ENCODE measurements at places on chromosomes 2 and 18. TPM values are rescaled to one million over a fixed set of nuclear protein-coding genes. Genes with fewer than 3 reads are reported as not detected.

Gene PGAP1
- 22.2 TPM for total RNA-seq

- no peak for DNase-seq
- H3K27me3 ChIP-seq: no peaks in the 10 kb centered on the region
- peaks cover 40% of the 10 kb centered on the region for H3K4me1 ChIP-seq
- H3K36me3 ChIP-seq: no peaks in the 10 kb centered on the region
- no peak overlapping the region for H3K4me3 ChIP-seq
Measured at GRCh38 chr18:46055838-46056230, 16.2 kb downstream of the PSTPIP2 start.

DNA sequence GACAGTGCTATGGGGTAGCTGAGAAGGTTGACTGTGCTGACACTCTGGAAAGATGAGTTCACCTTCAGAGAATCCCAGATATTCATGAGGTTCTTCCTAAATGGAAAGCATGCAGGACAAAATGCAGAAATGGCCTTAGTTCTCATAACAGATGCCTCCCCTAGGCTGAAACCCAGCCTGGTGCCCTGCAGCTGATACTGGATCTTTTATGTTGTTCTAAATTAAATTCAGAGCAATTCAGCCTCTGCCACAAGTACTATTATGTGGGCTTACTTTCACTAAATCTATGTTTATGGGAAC lies 172.0 kb upstream of the SERPINE2 start:
- H3K27me3 ChIP-seq: peaks cover 5% of the 10 kb centered on the region
- no peak overlapping the region for H3K4me3 ChIP-seq
- no peaks in the 10 kb centered on the region for H3K36me3 ChIP-seq
- no peak overlapping the region for H3K27ac ChIP-seq

Gene COLEC12
- total RNA-seq: not detected

GRCh38 chr2:26564121-26564644 lies 77.0 kb downstream of the CIB4 start:
- H3K4me1 ChIP-seq: peaks cover 5% of the 10 kb centered on the region
- H3K27ac ChIP-seq: no peak overlapping the region

- peaks cover 10% of the 10 kb centered on the region for H3K4me1 ChIP-seq
- DNase-seq: no peak
- no peak overlapping the region for H3K27ac ChIP-seq
- H3K36me3 ChIP-seq: no peaks in the 10 kb centered on the region
Measured at GRCh38 chr2:23618794-23619530, 234.0 kb downstream of the KLHL29 start.

DNA sequence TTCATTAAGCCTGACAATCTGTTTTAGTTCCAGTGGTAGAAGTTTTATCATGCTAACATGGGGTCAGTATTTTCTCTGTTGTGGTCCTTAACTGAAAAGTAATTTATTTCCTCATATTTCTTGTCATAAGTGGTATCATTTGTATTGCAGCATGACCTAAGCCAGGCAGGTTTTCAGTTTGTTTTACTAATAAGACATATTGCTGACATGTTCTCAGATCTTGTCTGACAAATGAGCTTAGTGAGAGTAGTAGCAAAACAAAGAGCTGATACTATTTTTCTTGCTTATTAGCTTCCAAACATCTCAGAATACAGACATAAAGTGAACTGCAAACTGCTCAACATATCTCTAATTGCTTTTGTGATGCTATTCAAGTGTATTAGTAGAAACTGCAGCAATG lies 293.6 kb downstream of the DSEL start:
- no peak overlapping the region for H3K27ac ChIP-seq
- no peak for DNase-seq
- H3K4me1 ChIP-seq: no peaks in the 10 kb centered on the region
- peaks cover 2% of the 10 kb centered on the region for H3K27me3 ChIP-seq
- no peak overlapping the region for H3K4me3 ChIP-seq
- no peaks in the 10 kb centered on the region for H3K36me3 ChIP-seq

Gene LIMS3
- 0.11 TPM for total RNA-seq

Gene LONRF2
- total RNA-seq: 0.02 TPM

GRCh38 chr2:67215214-67216055 lies 181.7 kb upstream of the ETAA1 start:
- no peaks in the 10 kb centered on the region for H3K4me1 ChIP-seq
- no peak overlapping the region for H3K4me3 ChIP-seq
- H3K27me3 ChIP-seq: peaks cover 2% of the 10 kb centered on the region
- DNase-seq: peak; percentile 6
- no peak overlapping the region for H3K27ac ChIP-seq

DNA sequence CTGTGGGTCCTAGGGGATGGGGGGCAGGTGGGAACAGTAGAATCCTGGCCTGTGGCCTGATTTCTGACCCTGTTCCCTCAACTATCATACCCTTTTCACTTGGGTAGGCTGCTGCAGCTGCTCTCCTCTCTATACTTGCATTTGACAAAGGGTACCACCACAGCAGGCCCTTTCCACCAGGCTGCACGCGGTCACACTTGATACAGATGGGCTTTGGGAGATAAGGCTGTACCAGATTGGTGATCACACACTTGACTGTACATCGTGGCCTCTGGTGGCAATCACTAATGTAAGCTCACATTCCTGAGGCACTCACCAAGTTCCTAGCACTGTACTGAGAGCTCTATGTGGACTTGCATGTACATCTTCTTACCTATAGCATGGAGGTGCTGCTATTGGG lies 1.6 kb upstream of the RALB start:
- H3K4me3 ChIP-seq: no peak overlapping the region
- H3K27me3 ChIP-seq: peaks cover 6% of the 10 kb centered on the region
- peaks cover 5% of the 10 kb centered on the region for H3K36me3 ChIP-seq

GRCh38 chr2:33083699-33084387 lies 137.1 kb downstream of the LTBP1 start:
- no peak overlapping the region for H3K27ac ChIP-seq
- no peak for DNase-seq
- no peaks in the 10 kb centered on the region for H3K36me3 ChIP-seq

DNA sequence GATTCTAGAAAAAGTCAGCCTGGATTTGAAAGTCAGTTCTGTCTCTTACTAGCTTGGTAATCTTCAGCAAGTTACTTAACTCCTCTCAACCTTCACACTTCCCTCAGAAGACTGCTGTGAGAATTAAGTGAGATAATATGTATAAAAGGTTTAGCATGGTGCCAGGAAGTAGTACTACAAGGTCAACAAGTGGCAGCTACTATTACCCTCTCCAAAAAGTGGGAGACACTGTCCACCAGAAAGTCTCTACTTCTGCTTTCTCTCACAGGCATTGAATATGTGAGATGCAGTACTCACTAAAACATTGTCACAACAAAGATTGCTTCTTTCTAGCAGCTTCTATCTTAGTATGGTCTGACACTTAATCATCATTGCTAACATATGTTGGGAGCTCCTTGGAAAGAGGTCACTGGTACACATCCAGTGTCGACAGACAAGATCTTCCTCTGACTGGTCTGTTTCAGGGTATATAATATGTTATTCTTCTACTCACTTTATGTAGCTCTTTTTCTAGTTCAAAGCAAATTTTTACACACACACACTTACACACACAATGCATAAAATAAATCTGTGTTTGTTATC lies 47.9 kb downstream of the DOCK10 start:
- no peak for DNase-seq
- no peak overlapping the region for H3K27ac ChIP-seq
- H3K4me1 ChIP-seq: peaks cover 54% of the 10 kb centered on the region

DNA sequence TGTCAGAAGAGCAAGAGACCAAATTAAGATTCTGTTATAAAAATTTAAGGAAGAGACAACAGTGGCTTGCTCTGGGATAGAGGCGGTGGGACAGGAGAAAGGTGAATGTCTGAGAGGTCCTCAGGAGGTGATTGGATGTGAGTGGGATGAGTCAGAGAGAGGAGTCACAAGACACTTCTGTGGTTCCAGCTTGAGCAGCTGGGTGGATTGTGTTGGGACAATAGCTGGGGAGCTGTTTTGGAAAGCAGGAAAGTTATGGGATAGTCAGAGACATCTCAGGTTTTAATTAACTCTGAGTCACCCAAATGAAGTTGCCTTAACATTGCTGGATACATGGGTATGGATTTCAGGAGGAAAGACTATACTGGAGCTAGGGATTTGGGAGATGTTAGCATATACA lies 218.0 kb upstream of the TRIB2 start:
- H3K27me3 ChIP-seq: no peaks in the 10 kb centered on the region
- H3K27ac ChIP-seq: no peak overlapping the region
- peaks cover 86% of the 10 kb centered on the region for H3K4me1 ChIP-seq
- H3K4me3 ChIP-seq: no peak overlapping the region
- H3K36me3 ChIP-seq: peaks cover 3% of the 10 kb centered on the region

- no peaks in the 10 kb centered on the region for H3K27me3 ChIP-seq
- H3K27ac ChIP-seq: no peak overlapping the region
- no peak overlapping the region for H3K4me3 ChIP-seq
Measured at GRCh38 chr2:73013936-73014335, 57.6 kb downstream of the SFXN5 start.

GRCh38 chr2:48938231-48938630 lies 182.7 kb upstream of the LHCGR start:
- H3K27me3 ChIP-seq: peaks cover 6% of the 10 kb centered on the region
- no peak overlapping the region for H3K4me3 ChIP-seq
- no peaks in the 10 kb centered on the region for H3K4me1 ChIP-seq
- H3K36me3 ChIP-seq: no peaks in the 10 kb centered on the region
- no peak overlapping the region for H3K27ac ChIP-seq
- no peak for DNase-seq

Gene FASTKD1
- total RNA-seq: 29.8 TPM

- no peaks in the 10 kb centered on the region for H3K4me1 ChIP-seq
- no peak overlapping the region for H3K4me3 ChIP-seq
- H3K27ac ChIP-seq: no peak overlapping the region
- H3K36me3 ChIP-seq: no peaks in the 10 kb centered on the region
- no peaks in the 10 kb centered on the region for H3K27me3 ChIP-seq
Measured at GRCh38 chr18:70956554-70956953, 667.7 kb downstream of the SOCS6 start.
